ENCODE measurements at places on chromosomes 4 and X.

DNA sequence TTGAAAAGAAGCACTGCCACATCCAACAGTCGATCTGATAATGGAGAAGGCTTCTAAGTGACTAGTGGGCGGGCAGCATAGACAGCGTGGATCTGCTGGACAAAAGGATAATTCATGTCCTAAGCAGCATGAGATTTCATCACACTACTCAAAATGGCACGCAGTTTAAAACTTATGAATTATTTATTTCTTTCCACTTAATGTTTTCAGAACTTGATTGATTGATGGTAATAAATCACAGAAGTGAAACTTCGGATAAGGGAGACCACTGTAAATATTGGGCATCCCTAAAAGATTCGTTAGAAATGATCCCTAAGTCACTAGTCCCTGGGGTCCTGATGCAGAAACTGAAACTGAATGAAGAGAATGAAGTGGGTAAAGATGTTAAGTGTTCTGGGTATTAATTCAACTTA, 93.0 kb upstream of the ANK2 start:
- peak; percentile 46 for DNase-seq

DNA sequence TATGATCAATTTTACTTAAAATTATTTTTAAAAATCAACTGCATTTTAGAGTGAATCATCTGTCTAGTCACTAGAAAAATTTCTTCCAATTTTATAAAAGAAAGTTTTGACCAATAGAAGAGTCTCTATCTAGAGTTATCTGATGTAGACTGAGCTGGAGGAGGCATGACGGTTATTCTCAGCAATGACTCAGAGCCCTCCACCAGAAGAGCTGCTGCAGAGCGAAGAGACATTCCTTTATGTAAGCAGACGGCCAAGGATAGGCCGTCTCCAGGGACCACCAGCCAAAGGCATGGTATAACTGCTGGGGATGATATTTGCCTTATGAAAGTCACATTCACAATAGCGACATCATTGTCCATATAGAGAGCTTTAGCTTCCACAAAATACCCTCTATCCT, 23.0 kb downstream of the LDB2 start:
- no peak for DNase-seq

- DNase-seq: no peak
These were observed 79.7 kb downstream of the BCOR start for GRCh38 chrX:40018041-40018440.

DNA sequence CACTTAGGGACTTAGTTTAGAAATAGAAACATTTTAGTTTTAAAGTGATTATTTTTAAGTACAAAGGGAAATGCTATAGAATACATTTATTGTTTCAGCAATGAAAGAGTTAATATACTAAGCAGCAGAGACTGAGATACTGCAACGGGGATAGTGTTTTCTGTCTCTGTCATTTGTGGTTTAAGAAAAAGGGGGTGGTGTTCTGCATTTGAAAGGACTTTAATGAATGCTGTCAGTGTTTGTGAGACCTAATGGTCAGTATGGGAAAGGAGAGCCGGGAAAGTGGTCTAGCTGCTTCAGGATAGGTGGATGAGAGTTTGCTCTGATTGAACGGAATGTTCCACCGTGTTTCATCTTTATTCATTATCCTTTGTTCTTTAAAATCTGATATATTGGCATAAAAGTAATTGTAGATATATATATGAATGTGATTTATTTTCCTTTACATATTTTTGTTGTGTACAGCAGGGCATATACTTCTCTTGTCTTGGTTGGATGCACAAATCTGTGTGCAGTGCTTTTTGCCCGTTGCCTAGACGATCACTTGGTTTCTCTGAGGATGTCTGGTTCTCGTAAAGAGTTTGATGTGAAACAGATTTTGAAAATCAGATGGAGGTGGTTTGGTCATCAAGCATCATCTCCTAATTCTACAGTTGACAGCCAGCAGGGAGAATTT, at the start of gene KLHL5:
Gene KLHL5 (plus strand): TSS at position 139 of the 676 bp plus-strand sequence. CDS start 421 bp downstream, at position 560.
- no peak for DNase-seq

DNA sequence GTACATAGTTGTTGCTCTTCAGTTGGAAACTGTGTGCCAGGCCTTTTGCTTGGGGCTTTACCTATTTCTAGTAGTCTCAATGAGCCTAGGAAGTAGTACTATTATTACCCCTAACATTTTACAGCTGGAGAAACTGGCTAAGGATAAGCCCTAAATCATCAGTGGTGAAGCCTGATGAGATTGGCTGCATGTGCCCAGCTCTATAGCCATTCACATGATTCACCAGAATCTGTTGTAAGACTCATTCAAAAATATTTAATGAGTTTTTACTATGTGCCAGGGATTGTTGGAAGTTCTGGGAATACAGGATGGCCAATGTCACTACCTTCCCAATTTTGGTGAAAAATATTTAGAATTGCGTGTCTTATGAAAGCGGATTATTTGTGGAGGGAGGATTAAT, 2.8 kb downstream of the KIT start:
- no peak for DNase-seq

DNA sequence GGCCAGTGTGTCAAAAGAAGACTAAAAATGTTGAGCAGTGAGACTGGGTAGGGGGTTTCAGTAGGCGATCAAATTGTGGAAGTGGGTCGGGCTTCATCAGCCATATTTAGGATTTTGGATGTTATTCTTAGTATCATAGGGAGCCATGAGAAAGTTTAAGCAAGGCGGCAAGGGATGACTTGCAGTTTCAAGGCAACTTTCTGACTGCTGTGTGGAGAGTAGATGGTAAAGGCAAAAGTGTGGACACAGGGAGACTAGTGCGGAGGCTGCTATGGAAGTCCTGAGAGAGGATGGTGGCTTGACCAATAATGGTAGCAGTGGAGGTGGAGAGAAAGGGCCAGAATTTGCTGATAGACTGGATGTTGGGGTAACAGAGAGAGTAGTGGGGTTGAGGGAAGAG, 15.4 kb downstream of the GK start:
- no peak for DNase-seq

GRCh38 chr4:121181493-121181892, 17.4 kb upstream of the TNIP3 start:
- DNase-seq: no peak

GRCh38 chr4:16207409-16207808, 18.9 kb downstream of the TAPT1 start:
- no peak for DNase-seq

DNA sequence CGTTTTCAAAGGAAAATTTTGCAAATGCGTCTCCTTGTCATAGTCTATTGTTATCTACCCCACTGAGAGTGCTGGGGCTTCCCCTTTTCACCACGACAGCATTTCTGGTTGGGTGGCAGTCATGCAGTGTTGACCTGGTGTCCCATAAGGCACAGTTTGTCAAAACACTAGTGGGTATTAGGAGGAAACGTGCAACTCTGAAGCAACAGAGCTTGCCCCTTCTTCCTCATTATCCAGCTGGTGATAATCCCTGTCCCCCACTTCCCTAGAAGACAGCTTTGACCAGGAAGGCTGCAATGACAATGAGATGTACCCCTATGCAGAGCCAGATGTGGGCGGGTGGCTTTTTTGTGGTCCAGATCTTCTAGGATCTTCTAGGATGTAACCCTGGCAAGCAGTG, 1.8 kb downstream of the TBC1D1 start:
- DNase-seq: no peak

GRCh38 chr4:182483685-182484084, 240.5 kb downstream of the TENM3 start:
- DNase-seq: no peak

DNA sequence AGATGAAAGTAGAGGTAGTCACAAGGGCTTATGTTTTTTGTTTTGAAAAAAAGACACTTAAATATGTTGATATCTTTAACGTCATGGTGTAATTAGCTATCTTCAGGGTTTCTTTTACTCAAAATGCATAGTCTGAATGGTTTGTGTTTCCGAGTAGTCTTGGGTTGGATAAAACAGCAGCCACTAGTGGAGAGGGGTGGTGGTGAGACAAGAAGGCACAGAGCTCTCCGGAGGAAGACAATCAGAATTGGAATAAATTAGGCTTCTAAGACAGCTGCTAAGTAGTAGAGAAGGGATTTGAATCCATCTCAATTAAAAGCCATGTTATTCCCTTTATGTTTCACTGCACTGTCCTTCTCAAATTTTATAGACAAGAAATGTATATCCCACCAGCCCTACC, 240.4 kb upstream of the VEGFC start:
- DNase-seq: no peak

DNA sequence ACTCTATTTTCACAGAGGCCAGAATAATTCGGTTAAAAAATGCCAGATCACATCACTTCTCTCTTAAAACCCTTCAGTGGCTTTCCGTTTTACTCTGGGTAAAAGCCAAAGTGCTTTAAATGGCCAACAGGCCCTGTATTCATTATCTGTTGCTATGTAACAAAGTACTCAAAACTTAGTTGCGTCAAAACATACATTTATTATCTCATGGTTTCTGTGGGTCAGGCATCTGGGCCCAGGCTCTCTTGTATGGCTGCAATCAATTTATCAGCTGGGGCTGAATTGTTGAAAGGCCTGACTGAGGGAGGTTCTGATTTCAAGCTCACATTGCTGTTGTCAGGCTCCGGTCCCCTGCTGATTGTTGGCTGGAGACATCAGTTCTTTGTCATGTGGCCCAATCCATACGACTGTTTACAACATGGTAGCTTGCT, 72.7 kb upstream of the H2AZ1 start:
- DNase-seq: peak; percentile 14

GRCh38 chr4:79141530-79141929, 184.3 kb downstream of the NAA11 start:
- DNase-seq: no peak

- no peak for DNase-seq
These were observed 290.9 kb downstream of the KCTD8 start for GRCh38 chr4:44157611-44158277.

DNA sequence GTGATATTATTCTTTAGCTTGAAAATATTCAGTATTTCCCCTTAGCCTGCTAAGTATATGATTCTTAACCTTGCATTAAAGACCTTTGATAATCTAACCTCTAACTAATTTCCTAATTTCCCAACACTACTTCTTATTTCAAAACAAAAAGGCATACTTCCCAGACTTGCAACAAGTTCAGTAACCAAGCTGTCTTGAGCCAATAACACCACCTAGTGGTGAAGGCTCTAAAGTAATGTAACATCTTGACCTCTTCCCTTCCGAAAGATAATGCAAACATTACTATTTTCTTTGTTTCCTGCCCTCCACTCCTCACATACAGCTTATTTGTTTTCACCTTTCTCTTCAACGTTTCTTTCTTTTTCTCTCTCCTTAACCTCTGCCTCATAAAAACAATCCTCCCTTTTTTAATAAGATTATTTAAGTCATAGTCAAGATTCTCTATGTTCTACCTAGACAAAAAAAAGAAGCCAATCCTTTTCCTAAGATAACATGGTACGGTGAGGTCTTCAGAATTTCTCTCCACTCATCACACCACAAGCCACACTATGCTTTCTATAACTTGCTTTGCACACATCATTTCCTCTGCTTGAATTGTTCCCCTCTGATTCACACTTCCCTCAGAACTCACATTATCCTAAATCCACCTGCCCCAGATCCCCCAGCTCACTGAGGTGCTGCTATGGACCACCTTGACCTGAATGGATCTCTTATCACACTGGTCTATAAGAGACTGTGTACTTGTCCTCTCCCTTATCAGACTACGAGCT, 3.5 kb downstream of the FAT1 start:
- no peak for DNase-seq

DNA sequence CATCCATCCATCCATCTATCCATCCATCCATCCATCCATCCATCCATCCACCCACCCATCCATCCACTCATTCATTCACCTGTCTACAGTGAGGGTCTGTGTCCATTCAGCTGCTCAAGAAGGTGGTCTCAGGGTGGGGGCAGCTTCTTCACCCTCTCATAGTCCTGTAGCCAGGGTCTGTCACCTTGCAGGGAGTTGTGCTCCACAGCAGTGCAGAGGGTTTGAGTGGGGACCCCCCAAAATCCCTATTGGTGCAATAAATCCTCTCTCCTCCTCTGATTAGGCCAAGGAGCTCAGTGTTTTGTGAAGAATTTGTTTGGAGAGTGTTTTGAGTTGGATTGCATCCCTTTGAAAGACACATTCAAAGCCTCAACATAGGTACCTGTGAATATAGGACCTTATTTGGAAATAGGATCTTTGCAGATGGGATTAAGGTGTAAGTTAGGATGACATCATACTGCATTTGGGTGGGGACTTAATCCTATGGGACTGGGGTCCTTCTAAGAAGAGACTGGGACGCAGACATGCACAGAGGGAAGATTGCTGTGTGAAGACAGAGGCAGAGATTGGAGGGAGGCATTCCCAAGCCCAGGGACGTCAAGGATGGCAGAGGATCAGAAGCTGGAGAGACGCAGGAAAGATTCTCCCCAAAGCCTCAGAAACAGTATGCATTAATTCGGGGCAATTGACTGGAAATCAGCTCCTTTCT, 12.0 kb downstream of the P2RY8 start:
- DNase-seq: no peak

DNA sequence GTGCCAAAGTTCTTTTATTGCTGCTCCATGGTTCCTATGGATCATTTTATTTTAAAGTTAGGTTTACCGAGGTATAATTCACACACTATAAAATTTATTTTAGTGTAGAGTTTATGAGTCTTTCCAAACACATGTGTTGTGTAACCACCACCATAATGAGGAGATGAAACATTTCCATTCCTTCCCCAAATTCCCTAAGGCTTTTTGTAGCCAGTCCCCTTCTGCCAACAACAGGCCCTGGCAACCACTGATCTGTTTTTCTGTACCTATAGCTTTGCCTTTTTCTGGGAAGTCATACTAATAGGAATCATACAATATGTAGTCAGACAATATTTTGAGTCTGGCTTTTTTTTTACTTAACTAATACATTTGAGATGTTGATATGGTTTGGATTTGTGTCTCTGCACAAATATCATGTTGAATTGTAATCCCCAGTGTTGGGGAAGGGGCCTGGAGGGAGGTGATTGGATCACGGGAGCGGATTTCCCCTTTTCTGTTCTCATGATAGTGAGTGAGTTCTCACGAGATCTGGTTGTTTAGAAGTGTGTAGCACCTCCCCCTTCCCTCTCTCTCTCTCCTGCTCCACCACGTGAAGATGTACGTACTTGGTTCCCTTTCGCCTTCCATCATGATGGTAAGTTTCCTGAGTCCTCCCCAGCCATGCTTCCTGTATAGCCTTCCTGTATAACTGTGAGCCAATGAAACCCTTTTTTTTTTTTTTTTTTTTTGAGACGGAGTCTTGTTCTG, 59.6 kb upstream of the DHX15 start:
- no peak for DNase-seq

DNA sequence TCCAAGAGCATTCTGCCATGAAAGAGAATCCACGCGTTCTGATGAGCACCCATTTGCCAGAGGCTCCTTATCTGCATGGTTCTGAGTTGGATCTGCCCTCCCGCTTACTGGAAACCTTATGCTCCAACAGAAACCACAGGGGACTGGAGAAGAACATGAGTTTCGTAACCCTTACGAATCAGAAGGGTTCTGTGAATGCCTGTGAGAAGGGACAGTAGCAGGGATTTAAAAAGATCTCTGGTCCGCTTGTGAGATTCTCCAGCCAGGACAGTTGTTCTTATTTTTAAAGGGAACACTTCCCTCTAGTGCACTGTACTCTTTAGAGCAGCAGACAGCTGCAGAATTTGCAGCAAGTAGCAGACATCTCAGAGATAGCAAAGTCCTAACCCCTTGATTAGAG, 22.5 kb upstream of the CENPU start:
- no peak for DNase-seq

- no peak for DNase-seq
These were observed 88.5 kb upstream of the ETNPPL start for GRCh38 chr4:108851366-108851765.

- no peak for DNase-seq
These were observed 122.7 kb upstream of the PSAPL1 start for GRCh38 chr4:7557456-7557855.

Measured in NCI-H187 treated with DMSO at 0.1 percent for 48 hours (cell line).